ENCODE measurements at places on chromosomes 1 and 21.

DNA sequence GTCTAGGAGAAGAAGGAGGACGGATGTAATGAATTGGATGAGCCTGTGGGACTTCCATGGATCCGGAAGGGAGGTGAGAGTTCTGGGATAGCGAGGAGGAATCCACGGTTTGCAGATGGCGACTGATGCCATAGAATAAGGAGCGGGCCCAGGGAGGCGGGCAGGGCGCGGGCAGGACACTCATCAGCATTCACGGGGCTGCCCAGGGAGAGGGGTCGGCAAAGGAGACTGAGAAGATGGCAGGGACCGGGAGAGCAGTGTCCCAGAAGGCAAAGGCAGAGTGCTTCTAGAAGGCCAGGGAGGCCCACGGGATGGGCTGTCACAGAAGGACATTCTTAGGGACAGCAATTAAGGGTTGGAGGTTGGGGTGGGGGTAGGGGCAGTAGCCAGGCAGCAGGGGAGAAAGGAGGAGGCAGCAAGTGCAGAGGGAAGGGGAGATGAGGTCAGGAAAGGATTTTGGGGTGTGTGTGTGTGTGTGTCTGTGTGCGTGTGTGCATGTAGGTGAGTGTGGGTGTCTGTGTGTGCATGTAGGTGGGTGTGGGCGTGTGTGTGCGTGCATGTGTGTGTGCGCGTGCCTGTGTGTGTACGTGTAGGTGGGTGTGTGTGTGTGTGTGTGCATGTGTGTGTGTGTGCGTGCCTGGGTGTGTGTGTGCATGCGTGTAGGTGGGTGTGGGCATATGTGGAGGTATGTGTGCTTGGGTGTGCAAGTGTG is 1.1 kb upstream of the COL8A2 start:
- DNase-seq, result no peak

DNA sequence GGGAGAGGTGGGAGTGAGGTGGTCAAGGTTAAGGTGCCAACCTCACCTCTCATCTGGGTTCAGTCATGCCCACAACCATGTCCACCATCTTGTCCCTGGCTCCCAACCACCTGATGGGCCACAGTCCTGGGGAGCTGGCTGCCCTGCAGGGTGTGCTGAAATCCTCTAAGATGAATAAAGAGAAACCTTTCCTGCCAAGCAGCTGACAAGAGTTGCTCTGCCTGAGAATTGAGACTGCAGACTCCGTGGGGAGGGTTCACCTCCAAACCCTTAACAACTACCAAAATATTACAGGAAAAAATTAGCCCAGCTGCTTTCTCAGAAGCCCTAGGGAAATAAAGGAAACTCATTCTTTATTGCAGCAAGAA is 15.2 kb upstream of the FGR start:
- no peak for DNase-seq

- no peak for DNase-seq
Observed at GRCh38 chr1:244150071-244150470, 99.0 kb downstream of the ZBTB18 start.

- DNase-seq, result peak; percentile 48
Observed at GRCh38 chr21:34693192-34693810, 24.5 kb downstream of the CLIC6 start.

DNA sequence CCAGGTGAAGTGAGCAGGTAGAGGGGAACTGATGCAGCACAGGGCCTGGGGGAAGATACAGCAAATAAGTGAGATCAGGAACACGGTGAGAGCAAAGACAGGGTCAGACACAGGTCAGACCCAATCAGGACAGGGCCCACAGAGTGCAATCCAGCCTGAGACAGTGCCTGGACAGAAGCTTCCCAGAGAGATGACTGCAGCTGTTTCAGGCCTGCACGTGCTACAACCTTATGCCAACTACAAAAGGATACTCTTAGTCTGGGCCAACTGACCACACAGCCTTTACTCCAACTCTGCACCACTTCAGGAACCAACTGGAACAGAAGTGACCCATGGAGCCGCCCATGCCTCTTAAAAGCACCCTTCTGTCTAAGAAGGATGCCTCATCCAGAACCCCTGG is 228.0 kb downstream of the TOMM20 start:
- no peak for DNase-seq

DNA sequence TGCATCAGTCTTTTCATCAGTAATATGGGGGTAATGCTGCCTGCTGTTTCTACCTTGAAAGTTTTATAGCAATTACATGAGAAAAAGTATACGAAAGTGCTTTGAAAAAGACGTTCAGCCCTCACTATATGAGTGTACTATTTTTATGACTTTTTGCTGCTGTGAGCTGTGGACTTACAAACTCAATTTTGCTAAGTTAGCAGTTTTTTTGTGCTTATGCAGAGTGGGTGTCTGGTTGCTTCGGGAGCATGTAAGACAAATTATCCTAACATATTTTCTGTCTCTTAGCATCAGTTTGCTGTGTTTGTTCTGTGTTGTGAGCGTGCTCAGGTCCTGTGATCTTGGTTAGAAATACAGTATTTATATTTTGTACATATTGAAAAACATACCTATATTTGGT is 109.7 kb downstream of the CACNA1E start:
- DNase-seq, result no peak

- no peak for DNase-seq
Observed at GRCh38 chr1:230458509-230458908, 32.4 kb upstream of the PGBD5 start.

DNA sequence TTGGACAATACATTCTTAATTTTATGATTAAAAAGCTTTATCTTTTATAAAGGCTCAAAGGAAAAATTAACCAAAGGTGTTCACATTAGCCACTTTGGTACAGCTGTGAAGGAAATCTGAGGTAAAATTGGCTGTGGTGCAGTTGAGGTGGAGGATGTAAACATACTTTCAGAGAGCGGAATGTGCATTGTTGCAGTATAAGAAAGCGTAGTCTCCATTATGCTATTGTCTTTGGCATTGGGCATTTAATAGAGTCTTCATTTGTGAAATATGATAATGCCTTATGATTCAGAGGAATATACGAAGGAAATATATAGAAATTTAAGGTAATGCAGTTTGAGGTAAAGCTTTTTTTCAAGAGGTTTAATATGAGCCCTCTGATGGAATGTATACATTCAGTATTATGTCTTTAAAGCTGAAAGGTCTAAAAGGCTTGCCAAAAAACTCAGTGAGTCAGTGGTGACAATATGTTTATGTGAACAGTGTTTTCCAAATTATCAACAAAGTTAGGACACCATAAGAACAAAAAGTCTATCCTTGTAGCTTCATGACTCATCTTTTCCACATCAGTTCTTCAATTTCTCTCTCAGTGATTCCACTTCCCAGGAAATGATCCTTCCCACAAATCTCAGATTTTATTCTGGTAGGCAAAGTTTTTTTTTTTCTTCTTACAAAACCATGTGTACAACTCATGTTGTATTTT is 26.9 kb upstream of the DDR2 start:
- no peak for DNase-seq

DNA sequence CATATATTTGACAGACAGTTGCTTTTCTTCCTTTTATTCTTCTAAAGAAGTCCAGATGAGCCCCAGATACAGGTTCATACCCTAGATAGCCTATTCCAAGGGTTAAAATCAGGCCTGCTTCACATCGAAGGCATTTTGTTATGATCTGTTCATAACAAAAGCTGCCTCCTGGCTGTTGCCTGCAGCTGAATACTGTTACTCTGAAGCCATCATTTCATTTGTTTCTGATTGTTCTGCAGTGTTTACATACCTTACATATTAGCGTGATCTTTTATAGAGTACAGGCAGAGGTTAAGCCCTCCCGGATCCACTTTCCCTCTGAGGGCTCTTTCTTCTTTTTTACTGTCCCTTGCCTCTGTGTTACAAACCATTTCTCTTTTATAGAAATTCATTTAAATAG is 219.0 kb upstream of the HOOK1 start:
- no peak for DNase-seq
